Activated naive CD4-positive, alpha-beta T cell (primary cell): ENCODE measurements at places on chromosomes 7 and 10.

DNA sequence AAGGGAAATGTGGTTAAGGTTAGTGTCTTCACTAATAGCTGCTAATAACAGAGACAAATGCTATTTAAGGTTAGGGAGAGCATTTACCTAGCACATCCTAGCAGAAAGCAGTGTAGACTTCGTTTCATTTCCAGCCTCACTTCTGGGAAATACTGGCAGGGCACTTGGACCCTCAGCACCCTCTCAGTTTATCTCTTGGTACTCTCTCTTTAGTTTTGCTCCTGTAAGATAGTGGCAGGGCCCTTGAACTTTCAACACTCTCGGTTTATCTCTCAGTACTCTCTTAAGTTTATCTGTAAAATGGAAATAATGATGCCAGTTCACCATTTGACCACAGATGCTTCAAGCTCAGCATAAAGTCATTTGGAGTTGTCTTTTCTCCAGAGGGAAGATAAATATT is 118.4 kb downstream of the MBL2 start:
- no peak for DNase-seq

GRCh38 chr10:100359030-100359432 is 12.0 kb downstream of the SCD start:
- no peak for DNase-seq

GRCh38 chr10:86687750-86688149 is 19.4 kb downstream of the LDB3 start:
- no peak for DNase-seq

DNA sequence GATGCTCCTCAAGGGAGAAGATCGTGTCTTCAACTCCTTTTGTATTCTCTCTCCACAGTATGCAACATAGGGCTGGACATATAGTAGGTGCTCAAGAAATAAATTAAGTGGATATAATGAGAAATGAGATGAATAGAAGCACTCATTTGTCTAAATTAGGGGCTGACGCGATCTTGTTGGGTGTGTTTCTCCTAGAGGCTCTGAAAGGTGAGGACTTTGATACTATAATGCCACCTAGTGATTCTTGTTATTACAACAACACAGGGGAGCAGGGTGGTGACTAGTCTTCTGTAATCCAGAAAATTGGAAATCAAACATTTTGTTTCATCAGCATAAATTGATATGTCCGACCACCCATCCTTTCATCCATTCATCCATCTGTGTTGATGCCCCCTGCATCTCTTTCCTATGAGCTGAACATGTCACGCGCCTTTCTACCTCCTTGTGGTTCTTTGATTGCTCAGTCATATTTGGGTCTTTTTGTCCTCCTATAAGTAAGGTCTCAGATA is 3.5 kb upstream of the CFAP58 start:
- DNase-seq: no peak

GRCh38 chr7:150950496-150951180 is 27.5 kb downstream of the KCNH2 start:
- no peak for DNase-seq

- DNase-seq: no peak
These were observed 182.6 kb upstream of the FEZF1 start for GRCh38 chr7:122487131-122487530.

DNA sequence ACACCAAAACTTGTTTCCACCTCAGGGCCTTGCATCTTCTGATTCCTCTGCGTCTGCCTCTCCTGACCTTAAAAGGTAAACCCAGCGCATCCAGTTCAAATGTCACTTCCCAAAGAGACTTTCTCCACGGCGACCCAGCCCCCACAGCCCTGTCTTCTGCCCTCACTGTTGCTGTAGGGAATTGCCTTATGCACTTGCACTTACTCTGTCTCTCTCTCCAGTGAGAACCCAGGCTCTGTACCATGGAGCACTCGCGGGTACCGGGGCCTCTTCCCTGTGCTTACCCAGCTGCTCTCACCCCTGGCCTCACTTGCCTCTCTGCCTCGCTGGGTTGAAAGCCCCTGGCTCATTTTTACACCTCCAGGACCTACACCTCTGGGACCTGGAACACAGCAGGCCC is 48.4 kb downstream of the AOC1 start:
- no peak for DNase-seq

DNA sequence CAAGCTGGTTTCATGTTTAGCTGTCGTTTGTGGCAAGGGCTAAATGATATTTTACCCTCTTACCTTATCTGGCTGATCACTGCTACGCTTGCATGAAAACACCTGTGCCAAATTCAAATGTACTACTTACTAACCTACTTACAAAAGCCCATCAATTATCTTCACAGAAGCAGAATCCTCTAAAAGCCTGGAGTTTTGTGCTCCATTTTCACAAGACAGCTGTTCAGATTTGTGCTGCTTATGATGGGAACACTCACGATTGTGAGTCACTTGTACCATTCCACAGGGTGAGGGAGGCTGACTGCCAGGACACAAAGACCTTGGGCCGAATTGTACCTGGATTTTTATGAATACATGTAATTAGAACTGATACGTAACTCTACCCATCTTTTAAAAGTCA is 245.0 kb upstream of the NPY start:
- no peak for DNase-seq

DNA sequence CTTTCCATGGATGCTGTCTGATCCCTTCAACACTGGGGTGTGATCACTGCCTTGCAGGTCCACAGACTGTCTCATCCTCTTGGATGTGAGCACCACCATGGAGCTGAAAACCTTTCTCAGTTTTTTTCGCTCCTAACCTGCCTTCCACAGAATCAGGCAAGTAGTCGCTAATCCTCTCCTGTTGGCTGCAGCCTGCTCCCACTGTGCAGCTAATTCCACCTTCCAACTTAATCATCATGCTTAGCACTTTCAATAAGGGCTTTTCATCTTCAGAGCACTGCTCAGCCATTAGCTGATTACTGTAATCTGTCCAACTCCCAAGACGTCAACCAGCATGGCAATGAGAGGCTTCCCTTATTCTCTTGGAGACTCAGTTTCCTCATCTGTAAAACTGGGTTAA is 15.1 kb upstream of the CDH23 start:
- no peak for DNase-seq

- DNase-seq: no peak
These were observed 60.8 kb downstream of the NPSR1 start for GRCh38 chr7:34718867-34719266.

GRCh38 chr7:48245751-48246472 is 74.7 kb downstream of the ABCA13 start:
- DNase-seq: no peak

GRCh38 chr7:133822868-133823552 is 304.1 kb upstream of the LRGUK start:
- DNase-seq: no peak

DNA sequence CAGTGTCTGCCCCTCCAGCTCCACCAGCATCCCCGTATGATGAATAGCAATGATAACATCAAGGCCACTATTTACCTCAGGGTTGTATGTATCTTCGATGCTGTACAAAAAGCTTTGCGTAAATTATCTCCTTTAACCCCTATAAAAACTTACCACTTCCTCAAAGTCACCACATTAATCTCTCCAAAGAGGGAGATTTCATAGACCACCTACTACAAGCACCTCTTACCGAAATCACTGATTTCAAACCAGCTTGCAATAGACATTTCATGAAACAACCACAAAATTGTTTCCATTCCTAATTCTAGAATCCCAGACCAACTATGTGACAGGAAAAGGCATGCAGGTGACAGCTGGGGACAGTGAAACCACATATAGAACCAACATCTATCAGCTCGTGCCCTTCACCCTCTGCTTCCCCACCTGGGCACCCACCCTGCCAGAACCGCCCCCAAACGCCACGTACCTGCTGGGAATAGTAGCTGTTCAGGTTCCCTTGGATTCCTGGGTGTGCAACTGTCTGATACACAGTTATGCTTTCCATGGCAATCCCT is 20.1 kb upstream of the MMP21 start:
- no peak for DNase-seq

GRCh38 chr10:122659651-122660050 is 40.0 kb downstream of the C10orf120 start:
- no peak for DNase-seq

GRCh38 chr7:158957510-158957906 is 101.2 kb downstream of the DYNC2I1 start:
- no peak for DNase-seq

DNA sequence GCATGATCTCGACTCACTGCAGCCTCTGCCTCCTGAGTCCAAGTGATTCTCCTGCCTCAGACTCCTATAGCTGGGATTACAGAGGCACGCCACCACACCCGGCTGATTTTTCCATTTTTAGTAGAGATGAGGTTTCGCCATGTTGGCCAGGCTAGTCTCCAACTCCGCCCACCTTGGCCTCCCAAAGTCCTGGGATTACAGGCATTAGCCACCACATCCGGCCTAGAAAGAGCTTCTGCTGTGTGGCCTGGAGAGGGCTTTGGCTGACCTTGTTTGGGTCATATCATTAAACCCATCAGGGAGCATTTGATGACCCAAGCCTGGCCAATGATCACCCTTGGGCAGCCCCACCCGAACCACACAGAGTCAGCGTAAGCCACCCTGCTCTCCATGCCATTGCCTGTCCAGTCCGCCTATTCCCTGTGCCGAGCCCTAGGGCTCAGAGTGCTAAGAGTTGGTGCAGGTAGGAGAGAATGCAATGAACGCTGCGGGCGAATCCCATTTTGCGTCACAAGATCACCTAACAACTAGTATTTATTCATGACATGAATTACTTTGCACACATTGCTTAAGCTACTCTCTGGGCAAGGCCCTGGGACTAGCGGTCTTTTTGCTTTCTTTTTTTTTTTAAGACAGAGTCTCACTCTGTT is 22.3 kb upstream of the GDI2 start:
- DNase-seq: no peak

DNA sequence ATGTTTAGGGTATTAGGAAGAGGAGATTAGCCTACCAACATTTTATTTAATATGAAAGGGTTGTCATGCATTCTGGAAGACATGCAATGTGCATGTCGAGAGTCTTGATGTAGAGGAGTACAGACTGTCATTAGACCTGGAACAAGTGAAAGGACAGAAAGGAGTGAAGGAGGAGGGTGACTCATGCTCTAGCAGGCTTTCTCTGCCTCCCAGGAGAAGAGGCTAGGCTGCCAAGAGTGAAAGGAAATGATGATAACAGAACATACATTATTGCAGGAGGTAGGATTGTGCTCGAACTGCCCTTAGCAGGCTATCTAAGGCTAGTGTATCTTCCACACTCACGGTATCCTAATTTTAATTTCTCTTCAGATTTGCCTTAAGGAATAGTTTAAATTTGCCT is 228.8 kb downstream of the EXOC4 start:
- no peak for DNase-seq

DNA sequence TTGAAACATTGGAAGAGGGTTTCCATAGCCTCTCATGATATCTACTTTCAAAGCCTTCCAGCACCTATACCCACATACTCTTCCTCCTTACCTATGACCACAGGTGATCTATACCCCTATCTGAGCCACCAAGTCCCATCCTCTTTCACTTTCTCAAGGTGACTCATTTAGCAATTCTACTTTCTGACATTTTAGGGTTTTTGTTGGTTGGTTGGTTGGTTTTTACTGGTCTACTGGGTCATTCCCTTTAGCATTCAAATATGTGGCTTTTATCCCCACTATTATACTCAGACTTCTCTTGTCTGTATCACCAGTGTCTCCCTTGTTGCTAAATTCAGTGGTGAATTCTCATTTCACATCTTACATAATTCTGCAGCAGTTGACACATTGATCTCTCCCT is 130.4 kb upstream of the STEAP4 start:
- no peak for DNase-seq

DNA sequence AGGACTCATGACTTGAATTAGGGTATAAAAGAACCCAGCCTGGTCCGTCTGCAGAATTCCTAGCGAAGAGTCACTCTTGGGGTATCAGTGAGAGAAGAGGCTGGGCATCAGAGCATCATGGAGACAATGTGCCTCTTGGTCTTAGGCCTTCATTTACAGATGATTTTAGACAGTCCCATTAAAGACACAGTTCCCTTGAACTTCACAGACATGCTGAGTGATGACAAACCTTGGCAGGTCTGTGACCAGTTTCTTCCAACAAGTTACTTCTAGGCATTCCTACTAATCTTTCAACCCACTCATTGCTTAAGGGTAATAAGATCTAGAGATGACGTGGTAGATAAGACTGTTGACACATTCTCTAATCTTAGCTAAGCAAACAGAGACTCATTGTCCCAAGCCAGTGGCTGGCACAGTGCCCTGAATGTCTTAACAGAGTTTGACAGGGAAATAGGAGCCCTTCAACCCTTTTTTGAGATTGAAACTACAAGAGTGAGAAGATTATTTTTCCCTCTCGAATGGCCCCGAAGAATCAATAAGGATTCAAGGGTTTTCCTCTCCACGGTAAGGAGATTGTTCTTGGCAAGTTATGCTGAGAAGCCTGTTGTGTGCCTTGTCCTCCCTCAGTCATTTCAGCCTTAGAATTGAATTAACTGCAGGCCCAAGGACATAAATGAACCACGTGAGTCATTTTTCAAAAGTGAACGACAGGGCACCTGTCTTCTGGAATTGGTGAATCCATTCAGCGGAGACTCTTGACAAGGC is 281.1 kb downstream of the CCDC3 start:
- no peak for DNase-seq

DNA sequence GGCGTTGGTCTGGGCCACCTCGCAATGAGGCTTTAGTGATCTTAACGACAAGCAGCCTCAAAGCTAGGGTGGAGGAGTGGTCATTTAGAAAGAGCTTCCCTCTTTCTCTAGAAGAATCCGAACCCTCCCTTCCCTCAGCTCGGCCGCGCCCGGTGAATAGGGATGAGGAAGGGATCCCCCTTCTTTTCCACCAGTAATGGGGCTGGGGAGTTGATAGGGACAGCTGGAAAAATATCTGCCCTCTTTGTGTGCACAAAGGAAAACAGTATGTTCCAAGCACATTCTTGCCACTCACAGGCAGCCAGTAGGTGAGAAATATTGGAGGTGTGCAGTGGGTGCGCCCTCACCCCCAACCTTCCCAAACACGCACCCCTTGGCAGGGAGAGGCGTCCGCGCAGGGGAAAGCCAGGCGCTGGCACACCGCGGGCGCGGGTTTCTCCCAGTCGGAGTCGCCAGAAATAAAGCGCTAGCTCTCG is 6.5 kb downstream of the DLX5 start:
- DNase-seq: no peak

DNA sequence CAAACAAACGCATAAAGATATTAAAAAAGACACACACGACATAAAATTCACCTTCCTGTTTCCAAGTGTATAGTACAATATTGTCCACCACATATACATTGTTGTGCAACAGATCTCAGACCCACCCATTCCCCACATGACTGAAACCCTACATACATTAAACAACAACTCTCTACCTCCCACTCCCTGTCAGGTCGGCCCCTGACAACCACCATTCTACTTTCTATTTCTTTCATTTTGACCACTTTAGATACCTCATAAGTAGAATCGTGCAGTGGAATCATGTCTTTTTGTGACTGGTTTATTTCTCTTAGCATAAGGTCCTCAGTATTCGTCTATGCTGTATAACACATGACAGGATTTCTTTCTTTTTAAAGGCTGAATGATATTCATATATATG is 320.5 kb downstream of the BBS9 start:
- DNase-seq: no peak
